ENCODE measurements at places on chromosomes 7 and 10.

DNA sequence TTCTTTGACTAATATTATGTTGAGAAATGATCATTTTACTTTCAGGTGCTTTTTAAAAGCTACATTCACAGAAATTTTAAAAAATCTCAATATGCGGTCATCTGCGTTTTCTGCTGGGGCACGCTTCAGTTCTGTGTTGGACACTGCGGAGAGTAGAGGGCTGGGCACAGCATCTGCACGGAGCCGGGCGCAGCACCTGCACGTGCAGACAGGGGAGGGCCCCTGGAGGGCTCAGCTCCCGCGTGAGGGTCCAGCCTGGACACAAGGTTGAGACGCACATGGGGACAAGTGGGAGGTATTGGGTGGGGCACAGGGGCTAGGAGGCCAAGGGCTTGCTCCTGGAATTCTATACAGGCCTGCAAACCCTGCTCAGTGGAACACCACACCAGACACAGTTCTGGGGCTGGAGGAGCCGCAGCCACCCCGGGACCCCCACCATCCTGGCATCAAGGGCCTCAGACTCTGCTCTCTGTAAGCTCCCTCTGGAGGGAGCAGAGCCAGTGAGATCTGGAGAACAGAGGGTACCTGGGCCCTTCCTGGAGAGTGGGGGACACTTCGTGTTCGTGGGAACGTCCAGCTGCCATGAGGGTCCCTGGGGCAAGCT, 20.4 kb upstream of the FAM20C start:
- no peak for DNase-seq

DNA sequence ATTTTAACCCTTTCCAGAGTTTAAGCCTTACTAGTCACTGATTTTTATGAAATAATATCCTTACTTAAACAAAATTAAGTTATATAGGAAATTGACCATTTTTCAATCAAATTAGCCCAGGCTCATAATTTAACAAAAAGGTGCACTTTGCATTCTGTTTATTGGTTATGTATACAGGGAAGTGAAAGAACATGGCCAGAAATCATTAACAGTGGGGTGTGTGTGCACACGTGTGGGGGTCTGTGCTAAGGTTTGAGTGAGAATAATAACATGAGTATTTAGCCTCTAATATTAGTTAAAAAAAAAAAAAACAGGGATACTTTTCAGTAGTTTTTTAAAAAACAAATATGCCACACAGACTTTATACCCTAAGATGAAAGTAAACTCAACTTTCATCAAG, 510.5 kb upstream of the PFKP start:
- DNase-seq: no peak

GRCh38 chr7:147245274-147245673, 1128.7 kb downstream of the CNTNAP2 start:
- DNase-seq: peak; percentile 26

- DNase-seq: peak; percentile 94
Measured at GRCh38 chr7:101165075-101165957, at the start of gene VGF. Gene VGF (minus strand): TSS chr7:101165569. CDS start chr7:101164843, 726 bp downstream.

DNA sequence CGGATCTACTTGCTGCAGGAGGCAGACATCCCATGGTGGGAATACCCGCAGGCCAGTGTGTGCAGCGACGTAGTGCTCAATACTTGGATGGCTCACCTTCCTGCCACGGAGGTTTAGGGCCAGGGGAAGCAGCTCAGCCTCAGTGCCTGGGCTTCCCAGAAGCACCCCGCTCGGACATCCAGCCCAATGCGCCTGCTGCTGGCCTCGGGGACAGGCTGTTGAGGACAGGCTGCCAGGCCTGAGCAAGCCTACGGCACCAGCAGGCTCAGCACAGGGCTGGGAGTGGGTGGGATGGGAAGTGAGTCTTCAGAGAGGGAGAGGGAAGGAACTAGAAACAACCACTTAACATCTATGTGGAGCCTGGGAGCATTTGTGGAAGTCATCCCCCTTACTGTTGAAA, 441.3 kb upstream of the MGMT start:
- DNase-seq: no peak

GRCh38 chr7:38492010-38492409, 139.2 kb downstream of the AMPH start:
- DNase-seq: no peak

DNA sequence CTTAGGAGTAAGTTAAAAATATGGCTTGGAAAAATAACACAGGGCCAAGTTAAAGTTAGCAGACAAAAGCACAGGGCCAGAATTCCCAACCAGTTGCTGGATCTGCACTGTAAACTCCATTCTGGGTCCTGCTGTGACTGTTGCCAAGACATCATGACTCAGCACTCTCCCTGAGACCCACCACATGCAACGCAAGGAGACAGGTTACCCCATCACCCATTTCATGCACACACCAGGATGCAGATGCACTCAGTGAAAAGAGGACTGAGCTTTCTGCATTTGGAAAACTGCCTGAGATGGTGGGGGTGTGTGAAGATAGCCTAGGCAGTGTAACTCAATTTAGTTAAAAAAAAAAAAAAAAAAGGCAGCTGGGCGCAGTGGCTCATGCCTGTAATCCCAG, 97.6 kb upstream of the ZNF438 start:
- no peak for DNase-seq

GRCh38 chr10:21733710-21734109, 199.7 kb downstream of the MLLT10 start:
- DNase-seq: no peak

DNA sequence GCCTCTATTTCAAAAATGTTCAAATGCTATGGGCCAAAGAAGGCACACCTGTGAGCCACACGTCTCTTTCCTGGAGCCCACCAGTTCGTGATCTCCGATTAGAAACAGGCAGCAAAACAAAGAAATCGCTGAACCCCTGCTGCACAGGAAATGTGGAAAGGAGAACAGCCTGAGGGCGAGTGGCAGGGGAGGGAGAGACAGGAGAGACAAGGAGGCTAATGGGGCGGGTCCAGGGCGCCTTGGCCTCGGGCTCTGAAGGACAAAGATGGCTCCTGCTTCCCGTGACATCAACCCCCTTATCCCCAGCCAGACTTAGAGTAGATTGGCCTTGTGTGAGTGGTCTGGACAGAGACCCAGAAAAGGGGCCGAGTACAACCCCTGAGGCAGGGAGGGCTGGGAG, 62.4 kb upstream of the DOCK1 start:
- DNase-seq: no peak

DNA sequence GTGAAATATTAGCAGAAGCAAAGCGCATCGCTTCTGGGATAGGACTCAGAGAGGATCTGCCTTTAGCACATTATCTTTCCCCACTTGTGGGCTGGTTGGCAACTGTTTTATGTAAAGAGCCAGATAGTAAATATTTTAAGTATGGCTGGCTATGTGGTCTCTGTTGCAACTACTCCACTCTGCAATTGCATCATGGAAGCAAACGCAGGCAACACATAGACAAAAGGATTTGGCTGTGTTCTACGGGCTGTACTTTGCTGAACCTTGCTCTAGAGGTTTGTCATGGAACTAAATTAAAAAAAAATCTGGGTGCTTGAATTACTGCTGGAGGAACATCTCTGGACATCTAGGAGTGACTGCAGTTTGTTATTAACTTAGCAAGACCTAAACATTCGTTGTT, 307.8 kb upstream of the TPK1 start:
- no peak for DNase-seq

DNA sequence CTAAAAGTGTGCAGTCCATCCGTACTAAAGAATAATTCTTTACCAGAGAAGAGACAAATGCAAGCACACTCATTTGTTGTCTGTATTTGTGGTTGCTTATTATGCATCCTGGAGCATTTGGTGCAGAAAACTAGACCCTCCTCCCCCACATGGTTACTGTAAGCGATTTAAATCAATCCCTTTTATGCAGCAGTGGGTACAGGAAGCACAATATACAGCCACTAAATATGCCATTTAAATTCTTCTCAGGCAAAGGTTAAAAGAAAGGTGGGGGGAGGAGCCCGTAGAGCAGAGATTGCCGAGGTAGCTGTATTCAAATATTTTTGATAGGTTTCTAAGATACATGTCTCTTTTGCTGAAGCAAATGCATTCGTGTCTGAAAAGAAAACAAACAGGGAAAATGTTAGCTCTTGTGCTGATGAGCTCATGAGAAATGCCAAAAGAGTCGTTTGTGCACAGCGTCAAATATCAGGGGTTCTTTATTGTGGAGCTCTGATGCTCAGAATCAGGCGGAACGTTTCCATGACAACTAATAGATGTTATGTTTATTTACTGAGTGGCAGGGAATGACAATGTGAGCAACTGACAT, 131.3 kb upstream of the NPVF start:
- DNase-seq: no peak

DNA sequence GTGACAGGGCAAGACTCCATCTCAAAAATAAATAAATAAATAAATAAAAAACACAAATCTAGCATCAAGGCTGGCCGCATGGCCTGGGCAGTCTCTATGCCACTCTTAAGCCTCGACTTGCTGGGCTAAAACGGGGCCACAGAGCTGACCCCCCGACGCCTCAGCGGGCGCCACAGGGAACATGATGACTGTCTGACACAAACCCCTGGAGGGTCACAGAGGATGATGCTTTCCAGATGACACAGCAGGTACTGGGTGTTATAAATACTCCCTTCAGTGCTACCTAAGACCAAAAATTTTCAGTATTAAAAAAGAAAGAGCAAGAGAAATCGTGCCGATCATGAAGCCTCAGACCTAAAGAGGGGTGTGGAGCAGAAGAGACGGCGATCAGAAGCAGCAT, 176.8 kb downstream of the MAD1L1 start:
- no peak for DNase-seq

GRCh38 chr10:69104994-69105790, 17.3 kb downstream of the SRGN start:
- no peak for DNase-seq

GRCh38 chr7:129569811-129570215, 41.7 kb upstream of the NRF1 start:
- DNase-seq: no peak

DNA sequence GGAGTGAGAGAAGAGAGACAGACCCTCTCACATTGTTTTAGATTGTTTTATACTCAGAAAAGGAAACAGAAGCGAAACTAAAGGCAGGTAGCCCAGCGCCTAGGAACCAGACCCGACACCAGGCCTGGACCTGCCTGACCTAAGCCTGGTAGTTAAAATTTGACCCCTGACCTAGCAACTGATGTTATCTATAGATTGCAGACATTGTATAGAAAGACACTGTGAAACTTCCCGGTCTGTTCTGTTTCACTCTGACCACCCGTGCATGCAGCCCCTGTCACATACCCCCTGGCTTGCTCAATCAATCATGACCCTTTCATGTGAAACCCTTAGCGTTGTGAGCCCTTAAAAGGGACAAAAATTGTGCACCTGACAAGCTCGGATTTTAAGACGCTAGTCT, 31.6 kb downstream of the VIPR2 start:
- DNase-seq: no peak

DNA sequence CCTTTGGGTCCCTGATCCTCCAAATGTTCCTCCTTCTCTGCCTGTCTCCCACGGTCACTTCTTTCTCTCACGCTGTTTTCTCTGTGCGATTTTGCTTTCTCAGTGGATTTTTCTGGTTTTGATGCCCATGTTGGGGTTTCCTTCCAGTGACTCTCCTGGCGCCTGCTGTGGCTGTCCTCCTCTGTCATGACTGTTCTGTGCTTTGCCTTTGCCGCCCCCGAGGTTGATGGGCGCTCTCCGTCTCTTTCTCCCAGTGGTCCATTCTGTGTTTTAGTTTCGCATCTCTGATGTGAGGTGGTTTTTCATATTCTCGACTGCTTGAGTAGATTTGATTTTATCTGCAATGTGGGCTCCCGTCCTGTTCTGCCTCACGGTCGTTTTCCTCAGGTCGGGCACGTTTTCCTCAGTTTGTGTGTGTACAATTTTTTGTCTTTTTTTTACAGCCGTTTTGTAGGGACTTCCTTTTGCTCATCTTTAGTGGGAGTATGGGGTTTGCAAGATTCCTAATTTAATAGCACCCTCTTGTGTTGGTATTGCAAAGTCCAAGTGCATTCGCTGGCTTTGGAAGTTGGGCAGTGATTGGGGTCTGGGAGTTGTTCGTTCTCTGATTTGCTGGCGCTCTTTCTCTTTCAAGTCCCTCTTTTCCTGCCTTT, 100.0 kb downstream of the INPP5A start:
- DNase-seq: no peak

- DNase-seq: no peak
Measured at GRCh38 chr7:124700655-124701054, 64.9 kb downstream of the GPR37 start.

GRCh38 chr7:11082552-11083213, 109.0 kb downstream of the PHF14 start:
- DNase-seq: no peak

- DNase-seq: no peak
Measured at GRCh38 chr10:71850021-71850742, 869 bp downstream of the PSAP start.

GRCh38 chr7:45036317-45036716, 36.3 kb downstream of the CCM2 start:
- DNase-seq: no peak

- DNase-seq: no peak
Measured at GRCh38 chr10:113180401-113181154, 230.5 kb downstream of the TCF7L2 start.

DNA sequence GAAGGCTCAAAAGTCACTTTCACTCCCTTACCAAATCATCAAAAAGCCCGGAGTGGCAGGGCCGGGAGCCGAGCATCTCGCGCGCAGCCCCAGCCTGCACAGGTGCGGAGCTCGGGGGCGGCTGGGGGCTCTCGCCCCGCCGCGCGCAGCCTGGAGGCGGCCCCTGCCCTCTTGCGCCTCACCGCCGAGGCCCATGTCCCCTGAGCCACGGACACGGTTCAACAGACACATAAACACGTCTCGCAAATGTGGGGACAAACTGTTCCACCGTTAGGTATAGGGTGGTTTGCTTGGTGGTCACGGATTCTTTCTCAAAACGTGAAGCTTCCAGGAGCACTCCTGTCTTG, 700 bp downstream of the GSAP start:
- no peak for DNase-seq

DNA sequence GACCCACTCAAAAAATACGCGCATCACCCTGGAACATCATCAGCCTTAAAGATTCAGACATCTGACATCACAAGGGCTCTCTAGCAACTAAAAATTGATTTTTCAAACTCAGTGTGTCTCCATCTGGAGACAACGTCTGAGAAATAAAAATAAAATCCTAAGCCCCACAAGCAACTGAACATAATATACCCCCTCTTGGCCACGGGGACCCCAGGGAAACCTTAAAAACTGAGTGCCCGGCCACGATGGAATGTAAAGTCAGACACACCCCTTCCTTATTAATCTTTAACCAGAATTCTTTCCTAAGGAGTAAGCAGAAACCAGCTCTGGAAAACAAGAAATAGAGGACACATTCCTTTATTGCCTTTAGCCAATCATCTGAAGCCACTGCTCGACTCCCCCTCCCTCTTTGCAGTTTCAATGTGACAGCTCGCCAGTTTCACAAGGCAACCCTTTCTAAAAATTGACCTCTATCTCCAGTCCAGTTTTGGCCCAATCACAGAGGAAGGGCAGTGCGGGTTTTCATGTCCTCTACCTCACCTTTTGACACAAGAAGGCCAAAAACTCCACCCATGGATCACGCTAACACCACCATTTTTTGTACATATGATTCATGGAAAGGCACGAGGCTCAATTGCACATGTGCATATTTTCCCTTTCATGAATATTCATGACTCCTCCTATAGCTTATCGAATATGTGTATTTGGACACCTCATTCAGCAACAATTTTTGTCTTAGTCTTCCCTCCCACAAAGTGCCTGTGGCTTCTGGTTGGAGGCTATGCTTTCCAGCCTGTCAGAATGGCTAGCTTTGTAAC, 24.2 kb downstream of the IFIT3 start:
- DNase-seq: no peak
